Forelimb muscle (tissue), 1 donor: ENCODE measurements at places on chromosomes 4 and X. TPM values are rescaled to one million over a fixed set of nuclear protein-coding genes. Genes with fewer than 3 reads are reported as not detected.

- no peak for DNase-seq
These were observed 19.7 kb downstream of the IRAK1 start for GRCh38 chrX:154000051-154000450.

DNA sequence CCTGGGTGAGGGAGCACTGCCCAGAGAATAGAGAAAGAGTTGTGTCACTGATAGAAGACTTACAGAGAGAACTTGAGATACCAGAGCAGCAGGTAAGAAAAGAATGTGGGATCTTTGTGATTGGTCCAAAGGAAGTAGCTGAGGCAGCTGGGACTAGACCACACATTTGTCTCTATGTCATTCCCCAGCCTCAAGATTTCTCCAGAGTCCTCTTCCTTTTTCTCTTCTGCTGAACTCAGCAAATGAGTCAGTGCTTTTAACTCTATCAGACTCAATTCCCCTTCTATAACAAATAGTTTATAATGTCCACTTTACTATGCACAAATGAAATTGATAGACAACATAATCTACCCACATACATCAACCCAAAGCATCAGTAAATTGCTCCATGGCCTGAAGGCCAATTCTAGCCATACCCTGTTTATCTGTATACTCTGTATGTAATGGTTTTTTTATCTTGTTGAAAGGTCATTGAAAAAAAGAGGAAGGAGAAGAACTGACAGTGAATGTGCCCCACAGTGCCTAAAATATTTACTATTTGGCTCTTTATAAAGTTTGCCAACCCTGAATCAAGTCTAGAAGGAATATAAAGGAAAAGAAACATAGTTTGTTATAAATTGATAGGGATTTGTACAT, 38.2 kb downstream of the ETDC start:
- DNase-seq: no peak

- DNase-seq: no peak
These were observed 57.4 kb upstream of the MSN start for GRCh38 chrX:65610040-65610439.

Gene ITIH6
- 0.77 TPM for polyA plus RNA-seq

Gene BMP3
- 0.48 TPM for polyA plus RNA-seq

Gene RBMXL3
- not detected for polyA plus RNA-seq
